ENCODE measurements at places on chromosomes 12 and 14. TPM values are rescaled to one million over a fixed set of nuclear protein-coding genes. Genes with fewer than 3 reads are reported as not detected.

The MEG3 gene
- not detected for total RNA-seq

- no peaks in the 10 kb centered on the region for H3K27me3 ChIP-seq
- no peaks in the 10 kb centered on the region for H3K4me1 ChIP-seq
- DNase-seq: no peak
- H3K27ac ChIP-seq: no peak overlapping the region
Observed at GRCh38 chr12:57146092-57146491, 1.3 kb downstream of the LRP1-AS start.

- no peaks in the 10 kb centered on the region for H3K27me3 ChIP-seq
- H3K4me3 ChIP-seq: no peak overlapping the region
- DNase-seq: peak; percentile 83
Observed at GRCh38 chr12:716506-716905, 35.9 kb upstream of the WNK1 start.

The ARPC3 gene
- total RNA-seq: 244 TPM

DNA sequence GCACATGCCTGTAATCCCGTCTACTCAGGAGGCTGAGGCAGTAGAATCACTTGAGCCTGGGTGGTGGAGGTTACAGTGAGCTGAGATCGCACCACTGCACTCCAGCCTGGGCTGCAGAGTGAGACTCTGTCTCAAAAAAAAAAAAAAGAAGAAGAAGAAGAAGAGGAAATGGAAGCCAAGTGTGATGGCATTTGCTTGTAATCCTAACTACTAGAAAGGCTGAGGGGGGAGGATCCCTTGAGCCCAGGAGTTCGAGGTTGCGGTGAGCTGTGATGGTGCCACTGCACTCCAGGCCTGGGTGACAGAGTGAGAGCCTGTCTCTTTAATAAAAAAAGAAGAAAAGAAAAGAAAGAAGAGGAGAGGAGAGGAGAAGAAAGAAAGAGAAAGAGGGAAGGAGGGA, 52.1 kb downstream of the LGMN start:
- H3K36me3 ChIP-seq: no peaks in the 10 kb centered on the region
- H3K4me3 ChIP-seq: no peak overlapping the region
- peaks cover 25% of the 10 kb centered on the region for H3K4me1 ChIP-seq
- no peak overlapping the region for H3K27ac ChIP-seq
- DNase-seq: no peak

The AQP2 gene
- not detected for total RNA-seq

DNA sequence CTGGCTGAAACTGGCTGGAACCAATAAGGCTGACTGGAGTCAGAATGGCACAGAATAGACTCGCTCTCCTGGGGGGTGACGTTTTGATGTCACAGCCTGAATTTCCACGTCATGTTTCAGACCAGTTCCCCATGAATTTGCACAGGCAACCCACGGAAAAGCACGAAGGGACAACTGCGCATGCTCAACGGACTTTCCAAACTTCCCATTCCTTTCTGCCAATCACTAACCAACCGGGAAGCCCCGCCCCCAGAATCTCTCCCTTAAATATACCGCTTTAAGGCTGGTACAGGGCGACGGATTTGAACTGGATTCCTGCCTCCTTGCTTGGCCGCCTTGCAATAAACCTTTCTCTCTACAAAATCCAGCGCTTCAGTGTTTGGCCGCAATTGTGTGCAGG, 434.7 kb downstream of the APAF1 start:
- H3K36me3 ChIP-seq: no peaks in the 10 kb centered on the region
- peaks cover 2% of the 10 kb centered on the region for H3K27me3 ChIP-seq
- no peak overlapping the region for H3K27ac ChIP-seq
- H3K4me3 ChIP-seq: no peak overlapping the region
- no peak for DNase-seq
- no peaks in the 10 kb centered on the region for H3K4me1 ChIP-seq

All from activated CD4-positive, alpha-beta T cell treated with anti-CD3 and anti-CD28 coated beads for 36 hours (primary cell).